ENCODE measurements at places on chromosomes 5 and 9.

DNA sequence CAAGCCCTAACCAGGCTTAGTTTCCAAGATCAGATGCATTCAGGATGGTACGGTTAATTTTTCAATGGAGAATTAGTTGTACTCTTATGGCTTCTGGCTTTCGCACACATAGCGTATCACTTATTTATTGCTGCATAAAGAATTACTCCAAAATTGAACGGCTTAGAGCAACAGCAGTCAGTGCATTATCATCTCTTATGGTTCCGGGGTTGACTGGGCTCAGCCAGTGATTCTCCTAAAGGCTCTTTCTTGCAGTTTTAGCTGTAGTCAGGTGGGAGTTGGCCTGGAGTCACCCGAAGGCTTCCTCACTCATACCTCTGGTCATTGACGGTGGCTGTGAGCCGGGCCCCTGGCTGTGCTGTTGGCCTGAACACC is 595 bp upstream of the GRHPR start:
- DNase-seq = no peak

- no peak for DNase-seq
These were observed 68.1 kb downstream of the SPOCK1 start for GRCh38 chr5:137431051-137431450.

GRCh38 chr9:129866394-129867135 is 31.3 kb downstream of the USP20 start:
- no peak for DNase-seq

GRCh38 chr5:78631931-78632330 is 16.6 kb downstream of the LHFPL2 start:
- DNase-seq = no peak

GRCh38 chr9:127776195-127776923 is 2.1 kb downstream of the SH2D3C start:
- no peak for DNase-seq

DNA sequence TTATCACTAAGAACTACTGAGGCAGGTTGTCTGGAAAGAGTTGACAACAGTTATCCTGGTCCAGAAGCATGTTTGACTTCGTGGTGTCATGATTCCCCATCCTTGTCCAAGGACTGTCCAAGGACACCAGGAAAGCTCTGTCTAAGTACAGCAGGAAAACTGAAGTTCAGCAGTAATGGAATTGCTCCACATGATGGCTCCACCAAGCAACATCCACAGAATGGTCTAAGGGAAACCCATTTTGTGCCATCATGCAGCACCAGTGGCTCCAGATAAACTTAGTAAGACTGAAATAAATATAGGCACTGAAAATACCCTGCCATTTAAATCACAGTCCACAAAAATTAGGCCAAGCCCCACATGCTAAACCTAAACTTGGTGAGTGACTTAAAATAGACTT is 192.8 kb downstream of the CDH18 start:
- no peak for DNase-seq

DNA sequence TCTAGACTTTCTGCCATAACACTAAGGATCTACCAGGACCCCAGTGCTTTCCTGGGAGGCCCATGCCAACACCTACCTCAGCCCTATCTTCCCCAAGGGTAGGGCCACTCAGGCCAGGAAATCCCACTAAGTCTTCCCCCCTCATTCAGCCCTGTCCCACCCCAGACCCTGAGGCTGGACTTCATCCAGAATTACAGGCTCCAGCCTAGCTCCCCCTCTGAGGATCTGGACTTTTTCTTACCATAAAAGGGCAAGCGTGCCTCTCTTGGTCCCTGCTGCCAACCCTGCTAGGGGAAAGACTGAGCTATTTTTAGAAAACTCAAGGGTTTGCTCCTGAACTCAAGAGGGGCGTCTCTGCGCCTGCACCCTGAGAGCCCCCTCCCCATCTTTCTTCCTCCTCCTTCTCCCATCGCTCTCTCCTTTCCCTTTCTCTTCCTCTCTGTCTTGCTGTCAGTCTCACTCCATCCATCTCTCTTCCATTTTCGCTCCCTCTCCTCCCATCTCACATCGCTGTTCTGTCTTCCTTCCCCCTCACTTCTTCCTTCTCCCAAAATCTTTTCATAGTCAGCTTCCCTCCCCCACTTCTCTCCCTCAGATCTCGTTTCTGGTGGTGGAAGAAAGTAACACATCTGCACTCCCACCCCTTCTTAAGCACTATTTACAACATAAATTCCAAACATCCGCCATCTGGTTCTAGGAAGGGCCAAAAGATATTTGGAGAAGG is 38.1 kb upstream of the IL17B start:
- no peak for DNase-seq

- DNase-seq = no peak
These were observed 68.2 kb downstream of the EBF1 start for GRCh38 chr5:159031513-159031912.

DNA sequence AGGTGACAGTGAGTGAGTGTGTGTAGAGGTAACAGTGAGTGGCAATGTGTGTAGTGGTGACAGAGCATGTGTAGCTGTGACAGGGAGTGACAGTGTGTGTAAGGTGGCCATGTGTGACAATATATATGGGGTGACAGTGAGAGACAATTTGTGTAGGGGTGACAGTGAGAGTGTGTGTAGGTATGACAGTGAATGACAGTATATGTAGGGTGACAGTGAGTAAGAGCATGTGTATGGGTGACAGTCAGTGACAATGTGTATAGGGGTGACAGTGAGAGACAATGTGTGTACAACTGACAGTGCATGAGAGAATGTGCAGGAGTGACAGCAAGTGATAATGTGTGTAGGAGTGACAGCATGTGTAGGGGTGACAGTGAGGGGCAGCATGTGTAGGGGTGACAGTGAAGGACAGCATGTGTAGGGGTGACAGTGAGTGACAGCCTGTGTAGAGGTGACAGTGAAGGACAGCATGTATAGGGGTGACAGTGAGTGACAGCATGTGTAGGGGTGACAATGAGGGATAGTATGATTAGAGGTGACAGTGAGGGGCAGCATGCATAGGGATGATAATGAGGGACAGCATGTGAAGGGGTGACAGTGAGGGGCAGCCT is 10.1 kb upstream of the GAPT start:
- DNase-seq = no peak

DNA sequence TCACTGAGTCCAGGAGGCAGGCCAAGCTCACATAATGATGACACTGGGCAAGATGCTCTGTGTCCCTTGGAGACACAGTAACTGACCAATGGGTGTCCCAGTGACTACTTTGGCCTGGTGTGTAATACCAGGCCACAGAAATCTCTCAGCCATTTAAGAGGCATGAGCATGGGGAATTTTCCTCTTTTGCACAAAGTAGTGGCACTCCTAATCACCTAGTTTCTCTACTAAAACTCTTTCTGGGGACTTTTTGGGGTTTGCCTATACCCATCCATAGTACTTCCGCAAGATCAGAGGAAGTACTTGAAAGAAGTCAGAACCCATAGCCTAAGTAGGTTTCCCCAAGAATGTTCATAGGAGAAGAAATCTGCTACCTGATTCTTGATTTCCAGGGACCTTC is 161.9 kb downstream of the ARSB start:
- DNase-seq = no peak

GRCh38 chr5:152422081-152422480 is 17.0 kb upstream of the NMUR2 start:
- DNase-seq = no peak

DNA sequence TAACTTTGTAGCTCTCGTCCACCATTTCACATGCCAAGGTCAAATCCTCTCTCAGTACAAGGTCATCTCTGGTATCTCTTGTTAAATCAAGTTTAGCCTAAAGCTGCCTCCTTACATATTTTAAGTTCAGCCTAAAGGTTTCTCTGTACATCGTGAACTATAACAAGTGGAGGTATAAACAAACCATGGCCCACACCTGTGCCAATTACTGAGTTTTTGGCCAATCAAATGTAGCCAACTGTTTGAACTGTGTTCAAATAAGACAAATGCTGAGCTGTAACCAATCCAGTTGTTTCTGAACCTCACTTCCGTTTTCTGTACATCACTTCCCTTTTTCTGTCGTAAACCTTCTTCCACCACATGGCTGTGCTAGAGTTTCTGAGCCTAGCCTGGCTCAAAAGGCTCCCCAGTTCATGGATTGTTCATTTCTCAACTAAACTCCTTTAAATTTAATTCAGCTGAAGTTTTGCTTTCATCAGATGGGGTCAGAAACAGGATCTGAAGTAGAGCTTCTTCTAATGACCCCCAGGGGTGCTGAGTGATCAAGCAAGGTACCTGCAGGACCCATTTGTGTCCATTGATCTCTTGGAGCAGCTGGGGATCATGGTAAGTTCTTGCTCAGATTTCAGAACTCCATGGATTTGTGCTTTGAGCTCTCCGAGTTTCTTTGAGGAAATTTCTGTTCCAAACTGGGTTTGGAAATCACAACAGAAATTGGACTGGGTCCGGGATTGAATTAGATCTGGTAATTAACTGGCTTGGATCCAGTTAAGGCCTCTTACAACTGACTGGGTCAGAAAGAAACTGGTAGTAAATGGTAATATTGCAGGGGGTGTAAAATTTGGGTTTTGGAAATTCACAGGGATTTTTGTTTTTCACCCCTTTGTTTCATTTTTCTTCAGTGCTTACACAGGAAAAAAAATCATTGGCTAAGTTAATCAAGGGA is 11.0 kb upstream of the NANS start:
- DNase-seq = no peak

- no peak for DNase-seq
These were observed 930 bp downstream of the PRLR start for GRCh38 chr5:35229076-35230037.

- no peak for DNase-seq
These were observed 303.0 kb downstream of the MSX2 start for GRCh38 chr5:175027390-175027789.

DNA sequence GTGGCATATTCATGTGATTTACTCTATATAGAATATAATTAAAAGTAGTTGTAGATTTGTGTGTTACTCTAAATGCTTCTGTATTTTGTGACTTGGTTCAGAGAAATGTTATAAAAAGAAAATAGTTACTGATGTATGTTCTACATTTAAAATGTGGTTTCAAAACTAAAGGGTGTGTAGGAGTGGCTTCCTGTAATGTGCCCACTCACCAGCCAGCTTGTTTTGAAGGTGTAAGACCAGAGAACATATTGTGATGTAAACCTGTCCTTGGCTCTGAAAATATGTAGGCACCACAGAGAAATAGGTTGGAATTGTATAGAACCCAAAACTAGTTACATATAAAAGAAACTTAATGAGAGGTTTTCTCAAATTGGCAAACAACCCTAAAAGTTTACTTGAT is 51.2 kb upstream of the ARRDC3 start:
- no peak for DNase-seq

DNA sequence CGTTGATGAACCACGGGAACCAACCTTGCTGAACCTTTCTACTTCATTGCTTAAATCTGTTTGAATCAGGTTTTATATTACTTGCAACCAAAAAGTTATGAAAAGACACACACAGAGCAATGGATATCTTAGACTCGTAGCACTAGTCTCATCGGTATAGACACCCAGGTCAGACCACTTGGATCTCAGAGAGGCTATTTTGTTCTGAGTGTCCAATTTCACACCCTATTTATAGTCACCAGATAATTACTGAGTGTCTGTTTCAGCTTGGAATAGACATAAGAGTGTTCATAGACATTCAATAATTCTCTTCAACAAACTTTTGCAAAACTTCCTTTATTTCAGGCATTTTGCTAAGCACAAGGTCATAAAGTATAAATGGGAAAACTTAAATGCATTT is 145.4 kb upstream of the EGFLAM start:
- no peak for DNase-seq

DNA sequence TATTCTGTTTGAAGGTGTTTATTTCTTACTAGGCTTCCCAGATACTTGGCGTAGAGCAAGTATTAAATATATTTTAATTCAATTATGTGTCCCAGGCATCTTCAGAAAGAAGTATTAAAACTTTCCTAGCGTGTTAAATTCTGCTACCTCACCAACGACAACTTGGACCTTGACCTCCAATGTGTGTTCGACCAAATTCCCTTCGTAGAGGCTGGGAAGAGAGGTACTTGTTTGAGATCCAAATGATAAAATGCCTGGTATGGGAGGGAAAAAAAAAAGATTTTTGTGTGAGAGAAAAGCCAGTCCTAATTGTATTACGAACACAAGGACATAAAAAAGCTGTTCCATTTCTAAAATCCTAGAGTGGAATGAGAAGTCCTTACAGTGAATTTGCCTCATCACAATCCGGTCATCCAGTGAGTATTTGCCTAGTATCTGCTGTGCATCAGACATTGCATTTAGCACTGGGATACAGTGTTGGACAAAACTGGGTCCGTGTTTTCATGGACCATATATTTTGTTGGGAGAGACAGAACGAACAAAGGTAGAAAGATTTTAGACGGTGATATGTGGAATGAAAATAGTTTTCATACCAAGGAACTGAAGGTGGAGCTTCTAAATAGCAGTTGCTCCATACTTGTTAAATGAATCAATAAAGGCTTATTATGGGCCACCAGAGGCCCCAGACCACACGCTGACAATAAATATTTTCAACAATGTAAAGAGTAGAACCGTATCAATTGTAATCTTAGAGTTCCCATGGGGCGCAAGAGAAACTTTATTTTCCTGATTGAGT is 103.1 kb downstream of the KIF4B start:
- no peak for DNase-seq

DNA sequence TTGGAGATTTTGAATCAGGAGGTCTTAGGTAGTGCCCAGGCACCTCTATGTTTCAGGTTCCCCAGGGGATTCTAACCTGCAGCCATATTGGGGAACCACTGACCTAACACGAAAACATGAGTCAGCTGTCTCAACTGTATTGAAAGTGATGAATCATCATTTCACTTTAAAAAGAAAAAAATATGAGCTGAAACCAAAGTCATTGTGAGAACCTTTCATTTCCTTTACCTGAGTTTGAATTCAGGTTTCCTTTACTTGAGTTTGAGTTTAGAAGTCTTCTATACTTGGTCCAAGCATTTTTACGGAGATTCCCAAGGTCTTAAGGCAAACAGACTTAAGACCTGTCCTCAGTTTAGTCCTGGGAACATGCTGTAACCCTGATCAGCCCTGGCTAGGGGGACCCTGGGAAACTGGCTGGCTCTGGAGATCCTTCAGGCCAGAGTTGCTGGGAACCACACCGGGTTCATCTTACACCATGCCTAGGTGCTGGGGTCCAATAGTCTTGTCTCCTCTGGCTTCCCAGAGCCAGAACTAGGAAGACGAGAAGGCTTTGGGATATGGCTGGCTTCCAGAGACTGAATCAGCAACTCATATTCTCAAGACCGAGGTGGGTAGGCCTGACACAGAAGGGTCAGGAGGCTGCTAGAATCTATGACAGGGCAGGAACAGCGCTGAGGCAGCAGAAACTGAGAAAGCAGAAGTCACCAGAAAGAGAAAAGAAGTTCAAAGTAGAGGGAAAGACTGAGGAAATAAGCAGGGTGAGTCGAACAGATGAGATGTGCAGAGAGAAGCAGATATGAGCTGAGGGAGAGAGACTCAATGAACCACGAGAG is 16.4 kb upstream of the PDCD1LG2 start:
- no peak for DNase-seq

GRCh38 chr5:6311568-6312501 is 66.5 kb downstream of the MED10 start:
- no peak for DNase-seq

DNA sequence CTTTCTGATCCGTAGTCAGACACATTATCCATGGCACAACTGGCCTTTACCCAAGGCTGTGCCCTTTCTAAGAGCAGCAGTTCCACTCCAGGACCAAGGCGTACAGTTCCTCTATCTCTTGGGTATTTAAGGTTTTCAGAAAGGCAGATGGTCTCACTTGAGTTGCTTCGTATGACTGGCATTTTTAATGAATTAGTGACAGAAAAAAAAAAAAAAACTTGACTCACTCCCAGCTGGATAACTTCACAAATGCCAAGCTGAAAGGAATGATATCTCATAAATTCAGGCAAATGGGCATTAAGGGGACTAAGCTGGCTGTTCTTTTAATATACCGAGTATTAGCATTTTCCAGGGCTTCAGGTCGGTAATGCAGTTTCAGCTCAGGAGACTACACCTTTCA is 60.7 kb downstream of the SLC24A2 start:
- DNase-seq = no peak
